Body of pancreas (tissue), 4 donors: ENCODE measurements at places on chromosomes 5 and 9. TPM values are rescaled to one million over a fixed set of nuclear protein-coding genes. Genes with fewer than 3 reads are reported as not detected.

FBXO38 gene
- total RNA-seq, result 45.7 TPM

PCDHGA12 gene
- 5.3 TPM for total RNA-seq

CYLC2 gene
- total RNA-seq, result not detected

SPAAR gene
- 0.78 TPM for total RNA-seq

KCNV2 gene
- not detected for total RNA-seq

SSNA1 gene
- 79.1 TPM for total RNA-seq

SHB gene
- 29.3 TPM for total RNA-seq

ELOVL7 gene
- total RNA-seq, result 7.5 TPM

IFNA21 gene
- total RNA-seq, result not detected

SCGB3A2 gene
- not detected for total RNA-seq

PROB1 gene
- total RNA-seq, result 1.3 TPM

CD180 gene
- total RNA-seq, result not detected

EQTN gene
- not detected for total RNA-seq

GPR150 gene
- 3.3 TPM for total RNA-seq
